ENCODE measurements at places on chromosomes 16 and 17.

DNA sequence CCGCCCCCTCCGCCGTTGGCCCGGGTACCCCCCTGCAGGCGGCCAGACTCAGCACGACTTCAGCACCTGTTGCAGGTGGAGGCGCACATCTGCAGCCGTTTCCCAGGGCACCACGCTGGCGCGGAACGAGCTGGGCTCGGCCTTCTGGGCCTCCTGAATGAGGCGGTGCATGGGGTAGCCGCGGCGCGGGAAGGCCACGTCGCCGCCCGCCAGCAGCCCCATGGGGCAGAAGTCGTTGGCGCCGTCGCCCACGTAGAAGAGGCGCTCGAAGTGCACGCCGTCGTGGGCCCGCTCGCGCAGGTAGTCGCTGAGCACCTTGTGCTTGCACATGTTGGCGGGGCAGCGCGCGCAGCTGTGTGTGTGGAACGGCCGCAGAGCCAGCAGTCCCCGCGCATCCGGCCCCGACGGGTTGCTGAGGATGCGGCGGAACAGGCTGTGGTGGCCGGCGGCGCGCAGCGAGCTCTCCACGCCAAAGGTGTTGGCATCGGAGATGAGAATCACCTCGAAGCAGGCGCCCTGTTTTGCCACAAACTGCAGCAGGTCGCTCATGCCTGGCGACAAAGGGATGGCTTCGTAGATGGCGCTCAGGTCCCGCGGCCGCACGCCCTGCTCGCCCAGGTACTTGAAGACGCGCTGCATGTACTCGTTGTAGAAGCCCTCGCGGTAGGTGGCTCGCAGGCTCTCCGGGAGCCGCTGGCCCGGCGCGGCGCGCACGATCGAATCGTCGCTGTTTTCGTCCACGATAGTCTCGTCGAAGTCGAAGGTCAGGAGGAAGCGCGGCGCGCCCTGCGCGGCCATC, 6.2 kb downstream of the PHOSPHO1 start:
- no peak for DNase-seq

GRCh38 chr17:41520821-41521521, 2.3 kb upstream of the KRT15 start:
- DNase-seq: no peak

- no peak for DNase-seq
Measured at GRCh38 chr17:48993305-48993704, 3.9 kb upstream of the IGF2BP1 start.

- DNase-seq: no peak
Measured at GRCh38 chr17:44376124-44376523, 12.5 kb upstream of the FAM171A2 start.

GRCh38 chr16:28098171-28098958, 34.9 kb upstream of the GSG1L start:
- DNase-seq: no peak

- no peak for DNase-seq
Measured at GRCh38 chr16:13951611-13952010, 31.7 kb downstream of the ERCC4 start.

DNA sequence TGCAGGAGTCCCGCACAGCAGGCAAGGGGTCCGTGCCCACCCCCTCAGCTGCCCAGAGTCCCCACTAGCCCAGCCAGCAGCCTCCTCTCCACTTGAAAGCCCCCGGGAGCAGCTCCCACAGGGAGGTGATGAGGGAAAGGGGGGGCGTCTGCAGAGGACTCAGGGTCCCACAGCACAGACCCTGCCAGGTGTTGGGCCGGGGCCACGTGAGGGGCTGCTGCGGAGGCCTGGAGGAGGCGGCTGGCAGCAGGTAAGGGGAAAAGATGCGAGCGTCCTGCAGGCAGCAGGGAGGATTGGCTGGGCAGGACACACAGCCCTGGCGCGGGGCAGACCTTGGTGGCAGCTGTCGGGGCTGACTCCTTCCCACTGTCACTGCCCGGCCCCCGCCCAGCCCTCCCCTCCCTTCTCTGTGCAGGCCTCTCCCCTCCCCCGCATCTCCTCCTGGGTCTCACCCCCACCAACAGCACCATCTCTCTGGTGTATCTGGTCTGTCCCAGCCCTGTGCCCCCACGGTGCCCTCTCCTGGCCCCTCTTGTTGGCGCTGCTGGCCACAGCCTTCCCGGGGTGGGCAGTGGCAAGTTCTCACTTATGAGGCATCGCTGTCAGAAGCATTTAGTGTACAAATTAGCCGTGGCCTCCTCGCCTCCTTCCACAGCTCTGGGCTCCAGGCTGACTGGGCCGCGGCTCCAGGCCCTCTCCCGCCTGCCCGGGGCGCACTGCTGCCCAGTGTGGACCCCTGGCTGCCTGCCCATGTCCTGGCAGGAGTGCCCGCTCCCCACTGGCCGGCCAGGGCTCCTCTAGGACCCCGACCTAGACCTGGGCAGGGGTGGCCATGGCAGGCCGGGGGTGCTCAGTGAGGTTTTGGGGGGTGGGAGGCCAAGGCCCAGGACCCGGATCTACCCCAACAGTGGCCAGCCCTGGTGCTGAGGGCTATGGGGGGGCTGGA, 4.4 kb upstream of the PRR35 start:
- no peak for DNase-seq
